ENCODE measurements at places on chromosomes 7 and 10.

DNA sequence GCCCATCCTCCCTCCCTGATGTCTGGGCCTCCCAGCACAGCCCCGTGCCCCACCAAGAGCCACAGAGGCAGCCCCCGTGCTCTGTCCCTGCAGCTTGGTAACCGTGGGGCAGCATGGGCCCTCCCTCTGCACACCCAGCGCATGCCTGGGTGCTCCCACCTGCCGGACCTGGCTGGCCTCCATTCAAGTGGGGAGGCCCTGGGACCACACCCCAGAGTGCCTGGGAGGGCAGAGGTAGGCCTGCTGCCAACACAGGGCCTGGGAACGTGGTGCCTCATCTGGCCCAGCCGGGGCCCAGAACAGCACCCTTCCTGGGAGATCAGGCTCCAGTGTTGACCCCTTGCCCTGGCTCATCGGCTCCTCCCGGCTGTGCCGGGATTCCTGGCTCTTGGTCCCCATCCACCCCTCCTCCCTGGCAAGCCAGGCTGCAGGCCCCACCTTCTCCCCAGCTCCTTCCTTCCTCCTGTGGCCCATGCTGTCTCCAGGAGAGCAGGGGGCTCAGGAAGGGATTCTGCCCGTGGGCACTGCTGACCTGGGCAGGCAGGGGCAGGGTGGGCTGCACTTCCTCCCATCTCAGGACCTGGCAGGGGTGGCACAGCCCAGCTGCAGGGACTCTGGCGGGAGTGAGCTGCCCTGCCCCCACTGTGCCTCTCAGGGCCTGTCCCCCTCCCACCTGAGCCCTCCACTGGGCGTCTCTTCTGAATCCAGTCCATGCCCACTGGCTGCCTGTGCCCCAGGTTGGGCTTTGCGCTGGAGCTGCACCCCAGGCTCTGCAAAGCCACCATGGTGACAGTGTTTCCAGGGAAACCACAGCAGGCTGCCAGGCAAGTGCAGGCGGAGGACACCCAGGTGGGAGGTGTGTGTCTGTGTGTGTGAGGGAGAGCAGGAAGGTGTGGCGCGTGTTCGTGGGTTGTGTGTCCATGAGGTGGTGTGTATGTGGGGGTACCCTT is 32.6 kb downstream of the PWWP2B start:
- DNase-seq, result no peak

GRCh38 chr7:143394068-143394467 is 12.9 kb downstream of the ZYX start:
- DNase-seq, result no peak

DNA sequence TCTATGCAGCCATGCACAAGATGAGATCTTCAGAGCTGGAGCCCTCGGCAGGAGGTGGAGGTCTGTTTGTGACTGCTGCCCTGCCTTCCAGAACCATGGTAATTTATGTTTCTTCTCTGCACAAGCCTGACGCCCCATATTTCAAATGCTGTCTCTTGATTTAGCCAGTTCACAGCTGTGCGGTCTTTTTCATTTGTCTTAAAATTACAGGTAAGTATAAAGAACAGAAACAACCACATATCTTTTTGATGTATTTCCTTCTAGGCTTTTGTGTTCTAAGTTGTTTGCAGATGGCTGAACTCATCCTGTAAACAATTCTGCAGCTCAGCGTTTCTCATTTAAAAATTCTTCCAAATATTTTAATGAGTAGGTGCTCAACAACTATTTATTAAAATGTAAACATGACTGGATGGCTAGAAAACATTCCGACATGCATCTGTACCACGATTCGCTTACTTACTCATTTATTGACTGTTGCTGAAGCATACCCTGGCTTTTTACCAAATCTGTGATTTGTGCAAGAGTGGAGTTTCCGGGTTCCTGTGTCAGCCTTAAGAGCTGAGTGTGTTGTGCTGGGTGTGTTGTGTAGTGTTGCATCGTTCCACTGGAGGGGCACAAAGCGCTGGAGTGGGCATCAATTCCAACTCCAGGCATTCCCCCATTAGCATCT is 58.9 kb downstream of the PIP4K2A start:
- no peak for DNase-seq

DNA sequence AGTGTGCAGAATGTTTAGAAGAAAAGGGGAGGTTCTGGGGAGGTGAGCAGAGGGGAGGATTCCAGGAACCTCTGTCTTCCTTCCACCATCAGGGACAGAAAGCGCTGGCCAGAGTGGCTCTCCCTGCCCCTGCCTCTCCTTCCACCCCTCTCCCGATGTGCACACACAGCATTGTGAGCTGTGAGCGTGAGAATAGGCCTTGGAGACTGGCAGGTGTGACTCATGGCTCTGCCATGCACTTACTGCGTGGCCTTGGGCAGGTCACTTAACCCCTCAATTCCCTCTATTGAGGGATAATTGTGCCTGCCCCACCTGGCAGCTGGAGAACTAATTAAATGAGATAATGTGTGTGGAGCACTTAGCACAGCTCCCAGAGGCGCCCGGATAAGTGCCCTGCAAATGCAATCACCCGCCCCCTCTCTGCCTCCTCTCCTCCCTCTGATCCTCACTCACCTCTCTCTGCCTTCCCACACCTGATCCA is 115.4 kb downstream of the ZMIZ1 start:
- DNase-seq, result peak; percentile 81

DNA sequence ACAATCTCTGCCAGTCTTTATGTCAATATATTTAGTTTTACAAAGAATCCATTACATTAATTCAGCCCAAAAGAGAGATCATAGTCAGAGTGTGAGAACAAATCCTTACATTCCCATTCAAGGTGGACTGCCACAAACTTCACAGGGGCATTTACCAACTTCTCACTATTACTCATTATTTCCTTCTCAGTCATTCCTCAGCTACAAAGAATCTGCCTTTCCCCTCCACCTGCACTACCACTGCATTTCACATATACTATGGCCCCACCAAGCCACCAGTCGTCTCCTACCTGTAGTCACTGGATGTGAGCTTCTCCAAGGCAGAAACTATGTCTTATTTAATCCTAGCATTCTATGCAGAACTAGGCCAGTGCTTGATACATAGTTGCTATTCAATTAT is 94.3 kb downstream of the USP6NL start:
- DNase-seq, result no peak

DNA sequence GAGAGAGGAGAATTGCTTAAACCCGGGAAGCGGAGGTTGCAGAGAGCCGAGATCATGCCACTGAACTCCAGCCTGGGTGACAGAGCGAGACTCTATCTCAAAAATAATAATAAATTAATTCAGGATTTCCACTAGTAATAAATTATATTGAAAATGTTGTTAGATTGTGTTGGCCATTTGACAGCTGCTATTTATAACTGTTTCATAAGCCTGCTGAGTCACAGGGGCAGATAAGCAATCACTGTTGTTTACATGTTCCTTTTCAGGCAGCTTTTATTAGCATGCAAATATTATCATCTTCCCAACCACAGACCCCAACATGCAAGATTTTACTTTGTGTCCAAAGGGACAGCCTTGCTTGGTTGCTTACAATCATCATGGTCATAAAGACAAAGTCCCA is 49.5 kb upstream of the ZNF138 start:
- DNase-seq, result no peak

DNA sequence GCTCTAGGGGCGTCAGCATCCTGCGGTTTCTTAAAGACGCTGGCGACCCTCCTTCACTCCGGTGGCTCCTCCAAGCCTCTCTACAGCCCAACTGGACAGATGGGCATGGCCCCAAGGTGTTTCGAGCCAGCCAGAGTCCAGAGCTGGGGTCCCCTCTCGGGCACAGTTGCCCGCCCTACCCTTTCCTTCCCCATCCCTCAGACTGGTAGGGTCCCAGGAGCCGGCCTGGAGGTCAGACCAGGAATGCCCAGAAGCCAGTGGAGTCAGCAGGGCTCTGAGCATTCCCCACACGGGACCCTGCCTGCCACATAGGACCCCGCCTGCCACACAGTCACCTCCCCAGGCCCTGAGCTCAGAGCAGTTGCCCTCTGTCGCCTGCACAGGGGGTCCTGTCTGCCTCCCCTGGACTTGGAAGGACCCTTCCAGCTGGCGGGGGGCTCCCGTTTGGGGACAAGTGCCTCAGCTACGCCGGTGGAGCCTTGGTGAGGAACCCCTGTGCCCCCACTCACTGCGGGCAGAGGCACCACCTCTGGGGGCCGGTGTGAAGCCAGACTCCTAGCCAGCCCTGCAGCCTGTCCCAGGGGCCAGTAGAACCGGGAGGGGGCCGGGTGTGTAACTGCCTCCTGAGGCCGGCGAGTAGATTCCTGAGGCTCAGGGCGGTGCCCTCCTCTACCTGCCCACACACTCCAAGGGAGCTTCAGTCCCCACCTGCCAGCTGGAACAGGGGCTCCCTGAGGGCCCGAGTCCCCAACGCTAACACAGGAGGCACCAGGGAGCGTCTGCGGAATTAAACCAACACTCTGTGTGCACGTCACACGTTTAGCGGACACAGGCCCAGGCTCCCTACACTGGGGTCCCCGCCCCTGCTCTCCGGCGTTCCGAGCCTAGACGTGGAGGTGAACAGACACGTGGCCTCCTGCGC is 19.4 kb upstream of the PDGFA start:
- peak; percentile 41 for DNase-seq

GRCh38 chr10:33887188-33887587 is 552.7 kb upstream of the NRP1 start:
- DNase-seq, result no peak

- DNase-seq, result no peak
Measured at GRCh38 chr10:46239247-46239646, 47.5 kb upstream of the ANTXRL start.

DNA sequence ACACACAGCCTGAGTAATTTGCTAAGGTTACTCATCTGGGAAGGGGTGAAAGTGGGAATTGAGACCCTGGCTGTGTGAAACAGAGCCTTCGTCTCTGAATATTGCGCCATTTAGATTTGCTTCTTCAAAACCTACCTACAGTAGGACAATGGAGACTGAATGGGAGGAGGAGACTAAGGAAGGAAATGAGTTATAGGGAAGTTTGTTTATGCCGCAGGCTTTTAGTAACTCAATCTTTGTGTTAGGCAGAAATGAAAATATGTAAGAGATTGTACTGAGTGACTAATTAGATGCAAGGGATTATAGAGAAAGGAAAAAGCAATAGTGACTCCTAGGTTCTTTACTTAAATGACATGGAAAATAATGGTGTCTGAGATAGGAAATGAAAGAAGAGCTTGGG is 80.2 kb downstream of the KCND2 start:
- DNase-seq, result no peak

DNA sequence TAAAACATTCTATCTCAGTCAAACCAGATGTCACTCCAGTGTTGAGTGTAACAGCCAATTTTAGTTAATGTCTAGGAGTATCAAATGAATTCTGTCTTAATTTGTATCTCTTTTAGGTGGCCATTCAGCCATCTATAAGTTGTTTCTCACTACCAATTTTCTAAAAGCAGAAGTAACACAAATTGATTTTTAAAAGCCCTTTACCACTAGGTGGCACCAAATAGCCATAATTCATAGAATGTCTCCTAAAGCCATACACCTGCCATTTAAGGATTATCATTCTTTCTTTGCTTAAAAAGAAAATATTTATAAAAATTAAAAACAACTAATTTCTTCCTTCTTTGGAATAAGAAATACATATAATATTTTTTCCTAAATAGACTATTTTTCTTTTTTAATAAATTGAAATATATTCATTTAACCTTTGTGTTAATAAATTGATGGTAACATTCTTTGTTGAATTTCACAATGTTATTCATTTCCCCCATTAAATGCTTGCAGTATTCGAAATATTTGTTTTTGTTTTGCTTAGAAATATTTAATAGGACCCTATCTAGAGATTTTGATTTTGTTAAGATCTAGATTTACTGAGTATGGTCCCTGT is 107.8 kb upstream of the PPP1R3A start:
- no peak for DNase-seq

DNA sequence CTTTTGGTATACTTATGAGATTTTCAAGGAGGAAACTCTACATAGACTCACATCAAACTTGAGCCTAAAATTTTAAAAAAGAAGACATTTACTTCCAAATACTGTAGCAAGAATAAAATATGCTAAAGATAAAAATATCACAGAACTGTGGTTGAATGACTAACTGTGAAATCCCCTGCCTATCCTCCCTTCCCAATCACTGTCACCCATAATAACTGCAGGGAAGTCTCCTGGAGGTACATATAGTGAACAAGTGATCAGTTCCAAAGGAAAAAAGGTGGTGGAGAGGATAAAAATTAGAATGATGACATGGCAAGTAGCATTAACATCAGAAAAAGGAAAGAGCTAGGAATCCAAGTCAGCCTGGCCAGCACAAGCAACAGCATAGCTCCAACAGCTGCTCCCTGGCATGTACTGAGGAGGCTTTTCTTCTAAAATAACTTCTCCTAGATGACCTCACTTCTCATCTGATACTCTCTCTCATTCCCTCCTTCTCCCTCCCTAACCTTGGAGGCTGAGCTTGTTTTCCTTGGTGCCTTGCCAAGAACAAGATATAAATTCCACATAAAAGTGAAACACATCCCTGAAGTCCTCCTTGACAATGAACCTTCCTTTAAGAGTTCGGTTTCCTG is 124.0 kb downstream of the IQUB start:
- DNase-seq, result no peak

GRCh38 chr10:120131183-120131582 is 238.7 kb downstream of the SEC23IP start:
- DNase-seq, result peak; percentile 75

- DNase-seq, result peak; percentile 83
Measured at GRCh38 chr7:66099551-66100407, 14.9 kb upstream of the CRCP start.

- DNase-seq, result no peak
Measured at GRCh38 chr10:106089855-106090254, 1074.7 kb downstream of the SORCS1 start.

GRCh38 chr7:6416516-6417145 is 31.1 kb downstream of the DAGLB start:
- DNase-seq, result peak; percentile 88

DNA sequence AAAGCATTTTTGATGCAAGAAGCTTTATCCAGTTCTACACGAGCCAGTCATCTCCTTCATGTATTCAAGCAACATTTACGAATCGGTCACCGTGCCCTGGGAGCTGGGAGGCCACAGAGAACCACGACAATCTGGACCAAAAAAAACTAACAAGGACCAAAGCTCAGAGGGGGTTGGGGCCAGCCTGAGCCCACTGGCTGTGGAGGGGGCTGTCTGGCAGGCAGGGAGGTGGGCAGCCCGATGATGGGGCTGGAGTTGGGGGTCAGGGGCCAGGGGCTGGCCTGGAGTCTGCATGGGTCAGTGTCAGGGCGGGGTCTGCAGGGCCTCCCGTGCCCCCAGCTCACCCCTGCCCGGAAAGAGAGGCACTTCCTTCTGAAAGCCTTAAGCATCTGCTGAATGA is 12.5 kb upstream of the GRIFIN start:
- no peak for DNase-seq

GRCh38 chr7:15113752-15114151 is 211.2 kb upstream of the DGKB start:
- DNase-seq, result no peak

GRCh38 chr7:95502403-95502802 is 16.7 kb downstream of the ASB4 start:
- no peak for DNase-seq

GRCh38 chr10:127364034-127364433 is 167.6 kb upstream of the INSYN2A start:
- DNase-seq, result no peak

DNA sequence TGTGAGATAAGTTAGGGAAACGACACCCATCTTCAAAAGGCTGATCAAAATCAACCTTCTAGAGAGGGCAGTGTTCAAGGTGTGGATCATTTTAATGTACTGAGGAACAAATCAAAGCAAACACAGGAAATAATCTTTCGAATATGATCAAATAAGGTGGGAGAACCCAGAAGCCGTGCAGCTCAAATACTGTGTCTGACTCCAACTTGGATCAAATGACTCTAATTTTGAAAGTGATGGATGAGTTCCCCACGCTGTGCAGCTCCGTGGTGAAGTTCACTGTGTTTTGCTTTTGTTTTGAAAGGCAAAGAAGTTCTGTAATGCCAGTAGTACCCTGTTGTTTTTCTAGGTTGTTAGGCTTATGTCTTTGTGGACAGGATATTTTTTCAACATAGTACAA is 250.9 kb downstream of the SFMBT2 start:
- no peak for DNase-seq

Measured in ELF-1 (cell line).